ENCODE measurements at places on chromosomes 2 and 18. TPM values are rescaled to one million over a fixed set of nuclear protein-coding genes. Genes with fewer than 3 reads are reported as not detected.

GRCh38 chr2:28587526-28588291, 91.8 kb downstream of the PLB1 start:
- no peak for DNase-seq

The COL4A4 gene
- total RNA-seq, result 0.41 TPM

The GREB1 gene
- total RNA-seq, result 3.4 TPM

The PJVK gene
- total RNA-seq, result 0.31 TPM

The IL1A gene
- 0.05 TPM for total RNA-seq

Measured in A172 (cell line).